ENCODE measurements at places on chromosomes 16 and 17.

GRCh38 chr17:29760279-29761039, 137.7 kb upstream of the CORO6 start:
- DNase-seq = no peak

DNA sequence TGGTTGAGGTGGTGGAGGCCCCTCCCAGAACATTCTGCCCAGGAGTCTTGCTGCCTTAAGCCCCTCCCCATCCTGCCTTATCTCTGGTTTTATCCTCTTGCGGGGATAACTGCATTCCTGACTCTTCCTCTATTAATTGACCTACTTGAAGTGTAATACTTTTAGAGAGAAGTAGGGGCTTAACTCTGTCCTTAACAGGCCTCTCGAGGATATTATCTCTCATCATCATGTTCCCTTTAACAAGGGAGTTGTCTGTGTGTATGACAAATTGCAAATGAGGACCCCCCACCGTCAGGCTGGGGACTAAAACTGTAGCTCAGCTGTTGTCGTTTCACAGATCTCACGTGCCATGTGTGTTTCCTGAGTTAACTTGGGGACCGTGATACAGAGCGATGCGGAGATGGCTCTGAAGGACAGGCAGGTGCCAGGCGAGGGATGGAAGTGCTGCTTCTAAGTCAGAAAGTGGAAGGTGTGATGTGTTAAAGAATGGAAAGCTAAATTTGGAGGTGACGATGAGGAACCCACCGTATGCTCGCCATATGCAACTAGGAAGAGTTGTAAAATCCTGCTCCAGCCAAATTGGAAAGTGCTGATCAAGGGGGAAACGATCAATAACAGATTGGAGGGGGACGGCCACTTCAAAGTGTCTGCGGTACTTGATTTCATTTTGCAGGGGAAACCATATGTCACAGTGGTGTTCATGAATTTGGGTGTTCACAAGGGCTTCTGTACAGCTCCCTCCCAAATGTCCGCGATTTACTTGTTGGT, 106.3 kb downstream of the RPTOR start:
- no peak for DNase-seq

DNA sequence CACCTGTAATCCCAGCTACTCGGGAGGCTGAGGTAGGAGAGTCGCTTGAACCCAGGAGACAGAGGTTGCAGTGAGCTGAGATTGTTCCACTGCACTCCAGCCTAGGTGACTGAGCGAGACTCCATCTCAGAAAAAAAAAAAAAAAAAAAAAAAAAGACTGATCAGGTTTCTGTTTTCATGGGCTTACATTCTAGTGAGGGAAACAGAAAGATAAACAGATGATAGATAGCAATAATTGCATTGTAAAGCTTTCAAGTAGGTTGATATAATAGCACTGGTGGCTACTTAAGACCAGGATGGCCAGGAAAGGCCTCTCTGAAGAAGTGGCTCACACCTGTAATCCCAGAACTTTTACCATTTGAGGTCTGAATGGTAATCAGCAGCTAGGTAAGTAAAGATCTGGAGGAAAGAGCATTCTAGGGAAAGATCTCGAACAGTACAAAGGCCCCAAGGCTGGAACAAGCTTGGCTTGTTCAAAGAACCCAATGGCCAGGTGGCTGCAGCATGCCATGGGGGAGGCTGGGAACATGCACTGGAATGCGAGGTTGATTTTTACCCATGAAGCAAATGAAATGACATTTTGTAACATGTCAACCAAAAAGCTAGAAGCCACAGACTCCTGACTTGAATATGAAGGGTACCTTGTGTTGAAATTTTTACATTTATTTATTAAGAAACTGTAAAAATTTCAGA, 108.3 kb upstream of the DHX40 start:
- DNase-seq = no peak

DNA sequence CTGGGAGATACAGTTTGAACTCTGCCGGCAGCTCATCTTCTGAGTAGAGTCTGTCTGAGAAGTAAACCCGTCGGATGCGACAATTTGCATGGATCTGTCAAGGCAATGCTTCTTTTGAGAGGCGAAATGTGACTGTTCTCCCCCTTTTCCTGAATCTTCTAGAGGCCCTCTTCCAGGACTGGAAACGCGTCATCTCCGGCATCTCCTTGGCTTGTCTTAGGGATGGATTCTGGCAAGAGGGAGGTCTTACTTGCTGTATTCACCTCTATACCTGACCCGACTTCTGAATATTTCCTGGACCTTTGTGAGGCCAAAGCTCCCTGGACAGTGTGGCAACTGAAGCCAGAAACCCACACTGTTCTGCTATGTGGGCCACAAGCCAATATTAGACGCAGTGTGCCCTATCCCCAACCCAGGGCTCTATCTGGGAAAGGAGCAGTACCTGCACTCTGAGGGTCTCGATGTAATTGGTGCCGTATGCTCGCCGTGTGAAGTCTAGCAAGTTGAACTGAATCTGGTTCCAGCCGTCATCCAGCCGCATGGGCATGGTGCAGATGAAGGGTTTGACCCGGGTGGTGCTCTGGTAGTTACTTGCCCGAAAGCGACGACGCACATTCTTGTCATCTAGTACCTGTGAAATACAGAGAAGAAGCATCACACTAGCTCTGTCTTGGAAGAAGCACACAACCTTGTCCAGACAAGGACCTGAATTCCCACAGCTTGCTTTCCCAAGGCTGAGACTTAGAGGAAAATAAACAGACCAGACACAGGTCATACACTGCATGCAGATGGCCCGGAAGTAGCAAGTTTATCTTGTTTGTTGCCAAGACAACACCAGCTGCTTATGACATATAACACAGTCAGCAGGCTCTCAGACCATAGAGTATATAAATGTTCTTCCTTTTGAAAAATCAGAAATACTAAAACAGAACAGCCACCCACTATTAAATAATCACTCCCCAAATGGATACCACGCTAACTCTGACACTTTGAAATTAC, 14.1 kb downstream of the CFAP20 start:
- DNase-seq = no peak

All from NCI-H2081 treated with DMSO at 0.1 percent for 48 hours (cell line).